ENCODE measurements at places on chromosomes 3 and 15.

DNA sequence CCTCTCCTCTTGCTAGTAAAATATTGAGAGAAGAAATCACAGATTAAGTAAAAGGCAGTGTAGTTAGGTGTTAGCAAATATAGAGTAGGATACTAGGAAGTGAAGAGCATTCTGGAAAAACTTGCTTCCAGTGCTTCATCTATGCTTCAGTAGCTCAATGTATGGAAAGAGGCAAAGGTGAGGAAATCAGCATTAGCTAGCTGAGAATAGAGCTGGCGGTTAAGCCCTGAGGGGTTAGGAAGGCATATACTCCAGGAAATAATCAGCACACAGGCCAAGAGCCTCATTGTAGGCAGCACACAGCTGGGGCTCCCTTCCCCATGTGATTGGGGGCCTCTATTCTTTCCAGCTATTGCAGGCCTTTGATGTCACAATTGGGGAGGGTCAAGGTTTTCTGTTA, 13.8 kb downstream of the RCCD1 start:
- DNase-seq = no peak

- no peak for DNase-seq
Measured at GRCh38 chr15:66288551-66289185, 4.7 kb upstream of the DIS3L start.

DNA sequence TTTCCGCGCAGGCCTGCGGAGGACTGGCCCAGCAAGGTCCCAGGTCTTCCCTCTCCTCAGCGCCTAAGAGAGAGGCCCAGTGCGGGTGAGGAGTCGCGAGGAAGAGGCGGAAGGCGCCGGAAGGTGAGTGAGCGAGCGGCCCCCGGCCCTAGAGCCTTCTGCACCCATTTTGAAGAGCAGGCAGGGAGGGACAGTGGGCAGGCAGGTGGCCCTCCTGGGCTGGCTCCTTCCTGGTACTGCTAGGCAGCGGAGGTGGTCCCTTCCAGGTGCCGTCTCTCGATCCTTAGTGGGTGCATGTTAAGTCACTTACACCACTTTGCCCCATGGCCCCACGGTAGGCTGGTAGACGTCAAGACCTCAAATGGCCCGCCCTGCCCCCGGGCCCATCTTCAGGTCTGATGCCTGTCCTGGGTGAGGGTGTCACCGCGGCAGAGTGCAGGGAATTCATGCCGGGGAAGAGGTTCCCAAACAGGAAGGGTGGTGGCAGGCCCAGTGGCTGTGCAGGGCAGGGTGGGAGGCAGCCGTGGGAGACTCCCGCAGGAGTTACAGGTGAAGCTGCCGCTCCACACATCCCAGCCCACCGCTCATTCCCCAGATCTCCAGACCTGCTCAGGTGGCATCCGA, 14.4 kb downstream of the PAK6 start:
- DNase-seq = no peak

DNA sequence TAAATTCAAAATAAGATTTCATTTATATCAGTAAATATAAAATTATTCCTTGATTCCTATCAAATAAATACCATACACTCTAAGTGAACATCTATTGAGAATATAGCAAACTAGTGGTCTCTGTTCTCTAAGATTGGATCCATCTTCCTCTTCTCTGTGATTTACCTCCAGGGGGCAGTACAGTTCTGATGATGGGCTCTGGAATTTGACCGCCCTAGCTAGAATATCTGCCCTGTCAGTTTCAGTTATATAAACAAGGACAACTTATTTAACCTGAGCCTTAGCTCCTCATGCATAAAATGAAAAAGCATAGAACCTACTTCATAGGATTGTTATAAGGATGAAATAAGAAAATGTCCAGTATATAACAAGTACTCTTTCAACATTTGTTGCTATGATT, 171.1 kb upstream of the CCDC54 start:
- DNase-seq = peak; percentile 71

- DNase-seq = no peak
Measured at GRCh38 chr3:113055201-113055600, 64.4 kb downstream of the GTPBP8 start.

- no peak for DNase-seq
Measured at GRCh38 chr15:58232281-58233065, 94.3 kb downstream of the AQP9 start.

- DNase-seq = no peak
Measured at GRCh38 chr3:88101142-88101541, 42.1 kb downstream of the ZNF654 start.

DNA sequence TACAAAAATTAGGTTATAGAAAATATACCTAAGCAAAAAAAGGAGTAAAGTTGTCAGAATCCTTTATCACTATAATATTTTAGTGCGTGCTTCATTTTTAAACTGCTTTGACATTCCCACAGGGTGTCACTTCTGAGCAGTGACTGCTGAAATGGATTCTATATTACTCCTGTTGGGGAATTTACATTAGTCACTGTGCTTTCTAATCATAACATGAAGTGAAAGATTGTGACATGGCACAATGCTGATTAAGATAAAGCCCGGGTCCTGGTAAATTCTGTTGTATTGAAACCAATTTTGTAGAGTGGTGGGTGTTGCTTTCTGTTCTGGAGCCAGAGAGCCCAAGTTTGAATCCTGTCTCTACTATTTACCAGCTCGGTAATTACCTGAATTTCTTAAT, 36.4 kb upstream of the EHHADH start:
- DNase-seq = no peak

- DNase-seq = no peak
Measured at GRCh38 chr3:66673293-66673692, 172.5 kb upstream of the LRIG1 start.

DNA sequence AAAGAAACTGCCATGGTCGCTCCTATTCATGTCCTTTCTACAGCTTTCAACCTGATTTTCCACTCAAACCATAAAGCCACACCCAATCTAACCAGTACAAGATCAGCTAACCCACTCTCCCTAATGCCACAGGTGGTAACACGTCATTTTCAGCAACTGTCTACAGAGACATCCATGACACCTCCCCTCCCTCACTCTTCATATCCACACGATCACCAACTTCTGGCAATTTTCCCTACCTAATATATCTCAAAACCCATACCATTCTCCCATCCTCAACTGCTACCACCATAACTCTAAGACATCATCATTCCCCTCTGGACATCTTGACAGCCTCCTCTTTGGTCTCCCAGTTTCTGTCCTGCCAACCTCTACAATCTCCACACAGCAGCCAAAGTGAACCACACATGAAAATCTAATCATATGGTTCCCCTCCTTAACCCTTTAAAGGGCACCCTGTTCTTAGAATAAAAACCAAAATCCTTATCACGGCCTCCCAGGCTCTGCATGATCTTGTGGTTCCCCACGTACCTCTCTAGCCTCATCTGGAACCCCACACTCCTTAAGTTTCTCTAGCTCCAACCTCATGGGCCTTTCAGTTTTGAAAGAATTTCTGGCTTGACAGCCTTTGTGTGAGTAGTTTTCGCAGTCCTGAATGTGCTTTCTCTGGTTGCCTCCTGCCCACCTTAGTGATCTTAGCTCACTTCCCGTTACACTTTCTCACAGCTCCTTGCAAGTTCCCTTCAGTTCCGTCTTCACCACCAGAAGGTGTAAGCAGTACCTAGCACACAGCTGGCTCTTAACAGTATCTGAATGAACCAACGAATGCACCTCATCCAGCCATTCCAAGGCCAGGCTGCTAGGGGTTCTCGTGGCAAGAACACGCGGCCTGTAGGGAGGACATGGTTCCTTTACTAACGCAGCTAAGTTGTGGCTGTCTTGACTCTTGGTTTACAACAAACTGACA, 33.4 kb downstream of the SPINK8 start:
- no peak for DNase-seq

DNA sequence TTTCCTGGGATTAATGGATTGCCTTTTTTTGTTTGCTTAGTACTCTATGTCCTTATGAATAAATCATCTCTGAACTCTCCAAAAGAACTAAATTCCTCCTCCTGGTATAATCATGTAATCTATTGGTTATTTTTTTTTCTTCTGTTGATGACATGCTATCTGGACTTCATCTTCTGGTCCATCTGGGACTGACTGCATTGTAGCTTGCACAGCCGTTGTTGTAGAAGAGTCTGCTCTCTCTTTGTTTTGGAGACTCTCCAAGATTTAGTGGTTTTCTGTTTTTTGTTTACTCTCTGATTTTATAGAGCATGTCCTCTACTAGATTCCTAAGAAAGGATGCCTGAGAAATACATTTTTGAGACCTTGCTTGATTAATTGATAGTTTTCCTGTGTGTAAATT, 19.1 kb downstream of the IREB2 start:
- peak; percentile 36 for DNase-seq

- no peak for DNase-seq
Measured at GRCh38 chr3:32483772-32484171, 18.9 kb downstream of the CMTM6 start.

DNA sequence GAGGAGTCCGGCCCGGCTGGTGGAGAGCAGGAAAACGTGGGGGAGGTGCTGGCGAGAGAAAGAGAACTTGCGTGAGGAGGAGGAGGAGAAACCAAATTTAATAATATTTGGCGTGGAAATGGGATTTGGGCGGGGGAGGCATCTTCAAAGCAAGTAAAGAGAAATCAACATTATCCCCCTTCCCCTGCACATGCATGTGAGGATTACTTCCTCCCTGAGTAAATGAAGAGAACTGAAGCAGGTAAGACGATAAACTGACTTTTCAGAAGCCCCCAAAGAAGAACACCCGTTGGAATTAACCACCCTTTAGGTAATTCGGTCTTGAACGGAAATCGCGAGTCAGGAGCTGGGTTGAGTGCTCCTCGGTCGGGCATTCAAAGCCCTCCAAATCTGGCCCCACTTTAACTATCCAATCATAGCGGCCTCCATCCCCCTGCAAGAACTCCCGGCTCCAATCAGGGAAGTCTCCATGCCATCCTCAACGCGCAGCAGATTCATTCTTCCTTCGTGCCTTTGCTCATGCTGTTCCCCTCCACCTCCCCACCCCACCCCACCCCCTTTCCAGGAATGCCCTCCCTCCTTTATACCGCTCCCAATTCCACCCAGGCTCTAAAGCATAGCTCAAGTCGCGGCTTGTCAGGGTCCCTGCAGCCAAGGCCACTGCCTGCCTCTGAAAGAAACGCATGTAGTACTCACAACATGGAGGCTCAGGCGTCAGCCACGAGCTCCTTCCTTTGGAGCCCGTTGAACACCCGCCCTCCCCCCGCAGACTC, 545 bp upstream of the RFX7 start:
- peak; percentile 37 for DNase-seq

GRCh38 chr3:177147790-177148189, 49.5 kb downstream of the TBL1XR1 start:
- no peak for DNase-seq

DNA sequence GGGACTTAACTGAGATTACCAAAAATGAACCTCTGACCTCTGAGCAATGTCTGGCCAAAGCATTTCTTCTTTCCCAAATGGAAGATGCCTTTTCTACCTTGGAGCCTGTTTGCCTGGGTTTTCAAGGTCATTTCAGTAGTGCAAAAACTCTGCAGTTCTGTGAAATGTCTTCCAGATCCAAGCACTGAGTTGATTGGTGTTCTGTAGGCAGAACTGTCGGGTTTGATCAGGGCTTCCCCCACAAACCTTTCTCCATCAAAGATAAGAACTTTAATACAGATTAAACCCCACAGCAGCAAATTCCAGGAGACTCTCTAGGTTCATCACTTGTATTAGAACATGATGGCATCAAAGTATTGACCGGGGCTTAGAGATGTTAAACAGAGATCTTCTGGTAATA, 192.7 kb upstream of the TOPAZ1 start:
- DNase-seq = no peak

DNA sequence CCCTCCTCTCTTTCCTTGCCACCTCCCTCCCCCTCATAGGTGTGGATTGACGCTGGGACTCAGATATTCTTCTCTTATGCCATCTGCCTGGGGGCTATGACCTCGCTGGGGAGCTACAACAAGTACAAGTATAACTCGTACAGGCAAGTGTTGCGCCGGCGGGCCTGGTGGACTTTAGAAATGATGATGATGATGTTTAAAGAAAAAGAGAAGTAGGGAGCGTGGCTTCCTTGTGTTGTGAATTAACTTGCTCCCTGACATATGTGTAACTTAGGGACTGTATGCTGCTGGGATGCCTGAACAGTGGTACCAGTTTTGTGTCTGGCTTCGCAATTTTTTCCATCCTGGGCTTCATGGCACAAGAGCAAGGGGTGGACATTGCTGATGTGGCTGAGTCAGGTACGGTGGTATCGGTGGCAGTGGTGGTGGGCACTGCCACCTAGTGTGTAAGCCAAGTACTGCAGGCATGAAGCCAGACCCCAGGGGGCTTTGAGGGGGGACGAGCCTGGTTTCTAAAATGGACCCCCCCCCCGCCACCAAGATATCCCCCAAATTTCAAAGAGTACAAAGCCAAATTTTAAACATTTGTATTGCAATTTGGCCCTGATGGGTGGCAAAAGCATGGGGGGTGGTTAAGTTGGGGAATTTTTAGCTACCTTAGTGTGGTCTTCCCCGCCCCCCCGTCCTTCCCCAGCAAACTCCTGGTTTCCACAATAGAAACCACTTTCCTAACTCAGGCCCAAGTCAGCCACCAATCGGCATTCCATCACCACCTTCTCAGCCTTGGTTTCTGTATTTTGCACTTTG, 65.6 kb downstream of the SLC6A6 start:
- no peak for DNase-seq

DNA sequence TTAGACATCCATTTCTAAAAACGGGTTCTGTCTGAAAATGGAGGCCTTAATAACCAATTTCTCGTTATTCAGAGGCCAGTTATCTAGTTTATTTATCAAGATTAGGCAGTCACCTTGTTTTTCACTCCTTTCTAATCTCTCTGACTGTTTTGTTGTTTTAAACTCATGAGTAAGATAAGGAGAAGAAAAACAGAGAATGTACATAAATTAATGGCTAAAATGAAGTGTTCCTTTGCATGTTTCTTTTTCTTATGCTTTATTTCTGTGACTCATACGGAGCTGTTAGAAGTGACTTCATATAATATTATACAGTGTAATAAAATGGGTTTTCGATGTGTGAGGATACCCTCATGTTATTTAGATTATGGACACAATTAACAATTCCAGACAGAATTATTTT, 22.0 kb downstream of the NEO1 start:
- no peak for DNase-seq

DNA sequence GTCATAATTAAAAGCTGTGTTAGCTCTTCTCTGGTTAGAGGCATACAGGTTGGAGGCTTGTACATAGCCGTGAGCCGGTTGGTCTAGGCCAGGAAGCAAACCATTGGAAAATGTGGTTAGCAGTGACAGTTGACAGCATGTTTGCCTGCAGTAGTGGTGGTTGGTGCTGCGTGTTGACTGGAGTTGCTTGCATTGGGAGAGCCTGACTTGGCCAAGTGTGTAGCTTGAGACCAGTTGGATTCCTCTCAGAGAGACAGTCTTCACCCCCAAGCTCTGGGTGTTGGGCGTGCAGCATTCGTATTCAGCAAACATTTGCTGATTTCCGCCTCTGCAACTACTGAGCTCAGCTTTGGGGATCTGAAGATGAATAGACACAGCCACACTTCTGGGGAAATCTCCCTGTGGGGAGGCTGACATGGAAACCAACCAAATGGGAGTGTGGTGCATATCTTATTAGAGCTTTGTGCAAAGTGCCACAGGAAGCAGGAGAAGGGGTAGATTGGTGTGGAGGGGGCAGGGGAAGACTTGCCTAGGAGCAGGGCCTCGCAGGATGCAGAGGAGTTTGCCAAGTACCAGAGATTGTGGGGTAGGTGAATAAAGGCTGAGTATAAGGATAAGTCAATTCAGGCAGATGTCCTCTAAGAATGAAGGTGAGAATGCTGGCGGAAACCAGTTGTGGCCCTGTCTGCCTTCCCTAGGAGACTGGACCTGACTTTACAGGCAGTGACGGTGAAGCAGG, 83.5 kb downstream of the IGF1R start:
- DNase-seq = no peak

GRCh38 chr3:94272016-94272415, 209.2 kb downstream of the NSUN3 start:
- DNase-seq = no peak

All from A172 (cell line).